ENCODE measurements at places on chromosomes 6 and 20.

DNA sequence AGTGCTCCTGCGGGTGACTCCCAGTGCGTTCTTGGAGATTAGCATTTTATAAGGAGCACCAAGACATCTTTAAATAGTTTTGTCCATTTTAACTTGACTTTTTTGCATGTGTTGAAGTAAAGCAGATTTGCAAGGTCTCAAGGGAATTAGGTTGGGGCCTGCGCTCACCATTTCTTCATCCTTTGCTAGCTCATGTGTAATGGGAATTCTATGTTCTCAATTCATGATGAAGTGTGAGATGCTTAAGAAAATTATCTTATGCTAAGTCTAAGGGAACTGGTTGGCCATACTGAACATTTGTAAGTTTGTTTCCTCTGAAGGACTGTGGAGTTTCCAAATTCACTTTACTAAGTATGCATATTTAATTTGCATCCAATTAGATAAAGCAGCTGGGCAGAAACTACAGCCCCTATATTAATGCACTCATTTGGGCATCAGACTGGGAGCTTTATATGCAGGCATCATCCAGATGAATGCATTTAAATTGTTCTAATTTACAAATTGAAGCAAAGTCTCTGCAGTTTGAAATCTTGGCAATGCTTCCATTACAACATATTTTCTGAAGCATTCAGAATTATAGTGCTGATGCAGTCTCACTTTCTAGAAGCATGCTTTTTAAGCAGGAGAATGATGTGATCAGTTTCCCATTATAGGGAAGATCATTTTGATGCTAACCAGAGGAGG lies 108.3 kb upstream of the AKAP12 start:
- no peak for DNase-seq

GRCh38 chr6:1082285-1082935 lies 229.5 kb upstream of the FOXQ1 start:
- no peak for DNase-seq

DNA sequence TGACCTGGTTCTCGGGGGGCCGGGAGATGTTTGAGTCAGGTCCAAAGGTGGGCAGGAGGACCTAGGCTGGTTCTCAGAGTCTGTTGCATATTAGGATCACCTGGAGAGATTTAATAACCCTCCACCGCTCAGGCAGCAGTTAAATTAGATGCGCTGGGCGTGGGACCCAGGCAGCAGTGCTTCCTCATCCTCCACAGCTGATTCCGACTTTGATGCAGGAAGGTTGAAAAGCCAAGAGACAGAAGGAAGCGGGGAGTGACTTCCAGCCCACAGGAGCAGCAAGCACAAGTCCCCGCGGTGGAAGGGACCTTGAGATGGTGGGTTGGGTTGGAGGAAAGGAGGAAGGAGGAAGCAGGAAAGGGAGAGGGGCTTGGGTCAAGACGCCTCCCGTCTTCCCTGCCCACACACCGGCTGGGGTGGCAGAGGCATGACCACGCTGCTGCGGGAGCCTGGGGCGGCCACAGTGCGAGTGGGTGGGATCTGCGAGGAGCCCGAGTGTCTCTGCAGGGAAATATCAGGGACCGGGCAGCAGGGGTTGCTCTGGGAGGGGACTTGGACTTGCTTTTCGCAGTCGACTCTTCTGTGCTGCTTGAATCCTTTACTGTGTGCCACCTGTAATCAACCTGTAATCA lies 146.0 kb downstream of the PHACTR3 start:
- no peak for DNase-seq

DNA sequence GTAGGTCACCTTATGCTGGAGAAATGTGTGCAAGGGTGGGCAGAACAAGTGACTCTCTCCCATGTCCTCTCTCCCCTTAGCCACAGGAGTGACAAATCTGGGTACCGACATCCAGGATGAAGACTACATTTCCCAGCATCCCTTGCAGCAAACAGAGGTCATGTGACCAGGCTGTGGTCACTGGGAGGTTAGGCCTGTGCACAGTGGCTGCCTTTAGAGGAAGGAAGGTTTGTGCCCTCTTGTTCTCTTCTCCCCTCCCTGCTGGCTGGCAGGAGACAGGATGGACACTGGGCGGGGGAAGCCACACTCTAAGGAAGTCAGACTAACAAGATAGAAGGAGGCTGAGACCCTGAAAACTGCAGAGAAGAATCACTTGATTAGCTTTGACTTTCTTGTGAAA lies 360.2 kb downstream of the PREX1 start:
- peak; percentile 66 for DNase-seq

DNA sequence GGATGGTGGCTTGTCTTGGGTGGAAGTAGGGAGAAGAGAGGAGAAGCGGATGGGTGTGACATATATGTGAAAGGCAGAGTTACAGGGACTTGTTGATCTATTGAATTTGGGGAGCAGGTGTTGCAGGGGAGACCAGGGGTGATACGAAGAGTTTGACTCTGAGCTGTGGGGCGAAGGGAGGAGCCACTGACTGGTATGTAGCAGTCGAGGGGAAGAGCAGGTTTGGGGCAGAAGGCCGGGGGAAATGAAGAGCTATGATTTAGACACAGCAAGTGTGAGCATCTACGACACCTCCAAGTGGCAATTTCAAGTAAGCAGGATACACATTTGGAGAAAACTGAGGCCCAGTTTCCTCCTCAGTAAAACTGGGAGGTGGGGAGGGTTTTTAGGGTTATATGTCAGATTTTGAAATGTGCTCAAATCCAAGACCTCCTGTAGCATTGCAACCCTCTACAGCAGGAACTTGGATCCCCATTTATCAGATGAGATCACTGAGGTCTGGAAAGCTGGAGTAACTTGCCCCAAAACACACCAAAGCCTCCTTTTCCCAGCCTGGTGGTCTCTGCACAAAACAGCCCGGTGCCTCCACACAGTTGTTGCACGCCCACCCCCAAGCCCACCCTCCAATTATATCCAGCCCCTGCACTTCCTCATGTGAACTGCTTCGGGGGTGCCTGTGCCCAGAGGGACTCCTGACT lies 137.8 kb downstream of the PREX1 start:
- no peak for DNase-seq

DNA sequence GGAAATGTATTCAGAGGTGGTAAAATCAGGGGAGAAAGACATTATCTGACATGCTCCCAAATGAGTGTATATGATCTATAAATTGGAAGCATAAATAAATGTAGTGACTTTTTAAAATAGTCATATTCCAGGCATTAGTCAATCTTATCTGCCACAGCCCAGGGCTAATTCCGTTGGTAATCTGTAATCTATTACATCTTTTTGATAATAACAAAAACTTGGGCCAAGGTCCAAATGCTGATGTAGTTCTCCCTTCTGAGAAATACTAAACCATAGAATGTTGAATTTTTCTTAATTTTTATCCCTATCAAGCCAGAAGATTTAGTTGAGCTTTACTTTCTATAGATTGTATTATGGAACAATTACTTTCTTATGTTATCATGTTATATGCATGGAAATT lies 1279.8 kb downstream of the EPHA7 start:
- no peak for DNase-seq

DNA sequence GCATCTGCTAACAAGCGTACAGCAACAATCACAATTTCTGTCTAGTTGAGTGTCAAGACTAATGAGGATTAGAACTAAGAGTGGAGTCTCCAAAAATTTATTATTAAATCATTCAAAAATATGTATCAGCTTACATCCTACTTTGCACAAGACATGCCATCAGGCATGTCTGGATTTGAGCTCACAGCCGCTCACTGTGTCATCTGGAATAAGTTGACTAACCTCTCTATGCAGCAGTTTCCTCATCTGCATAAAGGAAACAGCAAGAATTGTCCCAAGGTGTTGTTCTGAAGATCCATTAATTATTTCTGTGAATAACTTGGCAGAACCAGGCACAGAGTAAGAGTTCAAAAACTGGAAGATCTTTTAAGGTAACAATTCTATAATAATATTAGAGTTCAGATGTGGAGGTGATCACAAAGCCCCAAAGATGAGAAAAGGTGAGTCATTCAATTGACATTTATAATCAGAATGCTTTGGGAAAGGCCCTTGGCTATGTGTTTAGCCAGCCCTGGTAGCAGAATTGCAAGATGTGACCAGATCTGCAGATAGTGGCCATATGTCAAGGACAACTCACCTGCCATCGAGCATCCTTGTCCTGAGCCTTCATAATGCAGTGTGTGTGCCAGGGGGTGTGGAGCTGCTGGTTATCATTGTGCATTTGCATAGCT lies 264.0 kb downstream of the FOXA2 start:
- no peak for DNase-seq

DNA sequence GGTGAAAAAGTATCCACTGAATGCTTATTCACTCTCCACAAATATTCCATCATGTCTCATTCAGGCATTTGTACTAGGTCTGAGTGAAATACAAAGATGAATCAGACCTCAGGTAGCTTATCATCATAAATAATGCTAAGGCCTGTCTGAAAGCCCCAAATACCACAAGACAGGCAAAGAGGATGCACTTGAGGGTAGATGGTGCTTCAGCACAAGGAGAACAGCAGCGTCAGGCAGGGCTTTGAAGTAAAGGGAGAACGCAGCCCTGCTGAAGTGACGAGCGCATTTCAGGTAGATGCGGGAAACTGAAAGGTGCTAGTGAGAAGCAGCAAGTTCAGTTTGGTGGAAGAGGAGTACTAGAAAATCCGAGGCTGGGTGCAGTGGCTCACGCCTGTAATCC lies 38.7 kb downstream of the MAP3K5 start:
- no peak for DNase-seq

GRCh38 chr6:80249897-80250296 lies 143.4 kb downstream of the BCKDHB start:
- no peak for DNase-seq

- no peak for DNase-seq
Observed at GRCh38 chr20:17987988-17988387, 19.2 kb downstream of the MGME1 start.

DNA sequence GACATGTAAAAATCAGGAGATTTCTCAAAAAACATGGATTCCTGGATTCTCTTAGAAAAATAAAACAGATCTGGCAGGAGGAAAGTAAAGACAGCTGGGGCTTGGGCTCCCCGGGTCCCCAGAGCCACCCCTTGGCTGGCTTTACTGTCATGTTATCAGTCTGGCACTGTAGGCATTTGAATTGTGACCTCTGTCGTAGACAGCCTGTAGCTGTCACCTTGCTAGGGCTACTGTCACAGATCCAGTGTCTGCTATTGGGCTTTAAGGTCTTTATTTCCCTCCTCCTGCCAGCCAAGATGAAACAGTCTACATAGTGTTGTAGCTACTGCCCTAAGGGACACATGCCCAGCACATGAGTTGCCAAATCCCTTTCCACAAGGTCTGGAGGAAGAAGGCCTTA lies 37.5 kb downstream of the ABRACL start:
- DNase-seq = no peak

GRCh38 chr6:82248273-82248735 lies 760 bp upstream of the IBTK start:
- DNase-seq = peak; percentile 54

DNA sequence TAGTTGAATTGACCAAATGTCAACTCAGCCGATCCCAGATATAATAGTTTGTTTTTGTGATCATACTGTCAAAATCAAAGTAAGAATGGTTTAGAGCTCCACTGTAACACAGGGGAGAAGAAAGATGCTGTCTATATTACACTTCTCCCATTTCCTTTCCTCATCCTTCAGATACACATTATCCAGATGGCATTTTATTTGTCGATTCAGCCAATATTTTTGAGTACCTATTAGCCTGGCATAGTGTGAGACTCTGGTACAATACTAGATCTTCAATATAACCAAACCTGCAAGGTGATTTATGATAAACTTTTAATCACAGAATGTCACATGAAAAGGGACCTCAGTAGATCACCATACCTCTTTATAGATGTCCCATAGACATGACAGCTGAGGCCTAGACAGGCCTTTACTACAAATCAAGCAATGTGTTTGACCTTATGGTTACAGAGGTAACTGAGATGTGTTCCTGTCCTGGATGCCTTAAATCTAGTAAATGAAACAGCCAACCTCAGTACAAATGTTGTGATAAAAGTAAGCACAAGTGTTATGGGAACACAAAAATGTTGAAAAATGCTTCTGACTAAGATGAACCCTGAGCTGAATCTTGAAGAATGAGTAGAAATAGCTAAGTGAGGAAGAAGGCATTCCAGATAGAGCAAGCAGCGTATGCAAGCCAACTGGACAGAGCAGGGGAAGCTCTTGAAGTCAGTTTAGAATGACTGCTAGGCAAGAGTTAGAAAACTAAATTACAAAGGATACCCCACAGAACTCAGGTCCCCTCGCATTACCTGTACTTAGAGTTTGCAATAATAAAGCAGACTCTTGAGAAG lies 1.9 kb downstream of the FBXO9 start:
- DNase-seq = no peak

DNA sequence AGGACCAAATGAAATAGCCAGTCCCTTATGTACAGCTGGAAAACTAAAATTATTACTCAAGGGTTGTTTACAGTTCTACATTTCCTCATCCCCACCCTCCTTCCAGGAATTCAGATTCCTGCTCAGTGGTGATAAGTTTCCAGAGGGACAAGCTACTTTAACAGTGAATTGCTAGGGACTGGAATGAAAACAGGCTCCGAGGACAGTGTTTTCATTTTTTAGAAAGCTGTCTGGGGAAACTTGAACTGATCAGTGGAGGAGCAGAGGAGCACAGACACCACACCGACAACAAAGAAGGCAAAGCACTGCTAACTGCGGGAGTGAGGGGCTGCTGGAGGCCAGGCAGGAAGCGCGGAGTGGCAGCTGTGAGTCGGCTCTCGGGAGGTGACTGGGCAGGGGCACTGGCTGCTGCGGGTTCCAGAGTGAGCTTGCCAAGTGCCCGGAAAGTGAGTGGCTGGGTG lies 322.2 kb downstream of the ESR1 start:
- no peak for DNase-seq

DNA sequence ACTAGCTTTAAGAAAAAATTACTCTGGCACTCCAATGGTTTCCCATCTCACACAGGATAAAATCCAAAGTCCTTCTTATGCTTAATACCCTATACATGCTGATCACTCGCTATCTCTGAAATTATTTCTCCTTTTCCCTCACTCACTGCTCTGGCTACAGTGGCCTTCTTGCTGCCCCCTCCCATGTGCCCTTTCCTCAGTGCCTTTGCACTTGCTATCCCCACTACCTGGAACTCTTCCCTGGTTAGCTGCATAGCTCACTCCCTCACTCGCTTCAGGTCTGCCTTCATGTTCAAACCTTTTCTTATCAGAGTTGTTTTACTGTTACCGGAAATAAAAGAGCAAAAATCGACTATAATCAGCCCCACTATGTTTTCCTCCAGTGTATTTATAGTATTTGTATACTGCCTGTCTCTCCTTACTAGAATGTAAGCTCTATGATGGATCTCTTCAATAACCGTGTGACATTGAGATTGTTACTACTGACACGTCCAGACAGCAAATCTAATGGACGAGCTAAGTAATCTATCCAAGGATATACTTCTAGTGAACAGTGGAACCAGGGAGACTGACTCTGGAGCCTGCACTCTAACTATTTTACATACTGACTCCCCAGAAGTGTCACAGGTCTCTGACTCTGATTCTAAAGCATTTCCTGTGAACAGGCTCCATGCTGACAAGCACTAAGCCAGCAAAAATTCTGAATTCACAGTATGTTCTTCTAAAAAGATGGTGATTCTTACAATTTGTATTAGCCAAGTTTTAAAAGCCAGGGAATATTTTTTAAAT lies 25.1 kb downstream of the FKBP5 start:
- peak; percentile 43 for DNase-seq

DNA sequence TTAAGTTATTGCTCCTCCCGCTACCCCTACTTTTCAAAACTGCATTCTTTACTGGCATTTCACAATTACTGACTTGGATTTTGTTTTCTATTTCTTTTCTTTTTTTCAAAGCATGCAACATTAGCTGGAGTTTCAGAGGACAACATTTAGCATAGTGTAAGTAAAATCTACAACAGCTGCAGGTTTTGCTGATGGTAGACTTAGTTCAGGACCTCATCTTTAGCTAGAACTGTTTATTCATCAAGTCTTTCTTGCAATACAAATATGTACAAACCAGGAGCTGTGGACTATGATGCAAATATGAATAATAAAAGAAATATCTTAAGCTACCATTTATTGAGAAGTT lies 728 bp upstream of the CEP162 start:
- no peak for DNase-seq

Measured in GM13976 (cell line).